ENCODE measurements at places on chromosomes 2 and 18. TPM values are rescaled to one million over a fixed set of nuclear protein-coding genes. Genes with fewer than 3 reads are reported as not detected.

DNA sequence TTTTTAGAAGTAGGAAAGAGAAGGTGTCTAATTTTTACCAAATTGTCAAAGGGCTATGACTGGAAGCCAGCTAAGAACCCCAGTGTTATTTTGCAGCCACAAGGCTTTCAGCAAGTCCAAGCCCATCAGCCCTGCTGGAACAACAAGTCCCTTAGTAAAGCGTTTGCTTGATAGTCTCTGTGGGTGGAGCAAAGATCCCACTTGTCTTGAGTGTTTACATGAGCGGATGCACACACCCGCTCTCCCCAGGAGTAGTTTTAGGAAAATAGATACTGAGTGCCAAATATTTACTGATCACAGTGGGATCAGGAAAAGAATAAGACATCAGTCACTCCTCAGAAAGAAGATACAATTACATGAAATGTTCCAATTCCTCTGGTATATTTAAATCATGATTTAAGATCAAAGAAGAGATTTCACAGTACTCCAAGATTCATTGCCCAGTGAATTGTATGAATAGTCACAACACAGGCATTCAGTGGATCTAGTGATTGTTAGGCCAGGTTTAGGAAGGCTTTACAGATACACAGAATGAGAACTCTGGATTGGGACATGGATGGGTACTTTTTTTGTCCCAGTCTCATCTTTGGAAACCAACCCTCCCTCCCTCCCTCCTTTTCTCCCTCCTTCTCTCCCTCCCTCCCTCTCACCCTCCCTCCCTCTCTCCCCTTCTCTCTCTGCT, 514.9 kb downstream of the PTPRM start:
- DNase-seq, result no peak

GRCh38 chr2:121969166-121969565, 213.7 kb downstream of the TSN start:
- peak; percentile 31 for DNase-seq

DNA sequence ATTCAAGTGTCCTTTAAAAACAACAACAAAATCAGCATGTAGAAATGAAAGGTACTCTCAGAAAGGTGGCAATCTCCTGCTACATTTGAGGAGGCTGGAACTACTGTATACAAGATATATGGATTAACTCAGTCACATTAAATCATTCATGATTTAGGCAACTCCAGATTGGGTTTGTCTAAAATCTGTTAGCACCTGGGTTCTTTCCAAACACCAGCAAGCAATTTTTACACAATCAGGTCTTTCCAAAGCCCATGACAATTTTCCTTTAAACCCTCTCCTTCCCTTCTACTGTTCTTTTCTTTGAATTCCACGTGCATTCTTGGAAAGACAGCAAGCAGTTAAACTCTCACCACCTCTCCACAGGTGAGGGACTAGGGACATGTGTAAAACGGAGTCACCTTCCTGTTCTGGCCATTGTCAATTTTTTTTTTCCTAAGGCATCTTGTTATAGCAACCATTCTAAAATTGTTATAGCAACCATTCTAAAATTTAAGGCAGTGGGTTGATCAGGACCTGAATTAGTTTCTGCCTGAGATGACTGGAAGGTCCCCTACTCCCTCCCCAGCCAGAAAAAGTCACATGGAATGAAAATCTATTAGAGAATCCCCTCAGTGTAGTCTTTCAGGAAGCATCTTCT, 113.9 kb downstream of the ANKRD44 start:
- DNase-seq, result no peak

DNA sequence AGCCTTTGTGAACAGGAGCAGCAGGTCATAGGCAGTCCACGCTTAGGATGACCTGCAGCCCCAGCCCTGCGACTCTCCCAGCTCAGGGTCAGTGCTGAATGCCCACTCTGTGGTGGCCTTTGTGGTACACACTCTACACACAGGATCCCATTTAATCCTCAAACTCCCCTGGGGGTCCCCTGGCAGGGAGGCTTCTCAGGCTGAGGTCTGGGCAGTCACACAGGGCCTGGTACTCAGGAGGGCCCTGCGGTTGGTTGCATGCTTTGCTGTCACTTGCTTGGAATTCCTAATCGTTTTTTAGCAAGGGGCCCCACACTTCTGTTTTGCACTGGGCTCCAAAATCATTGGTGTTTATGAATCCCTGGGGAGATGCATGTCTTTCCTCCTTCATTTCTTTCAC, 113.0 kb downstream of the EML6 start:
- DNase-seq, result no peak

GALNT5 gene
- 23.4 TPM for total RNA-seq

OTOF gene
- total RNA-seq, result 0.32 TPM

Data from urinary bladder (tissue), 4 donors.